ENCODE measurements at places on chromosomes 16 and 17.

DNA sequence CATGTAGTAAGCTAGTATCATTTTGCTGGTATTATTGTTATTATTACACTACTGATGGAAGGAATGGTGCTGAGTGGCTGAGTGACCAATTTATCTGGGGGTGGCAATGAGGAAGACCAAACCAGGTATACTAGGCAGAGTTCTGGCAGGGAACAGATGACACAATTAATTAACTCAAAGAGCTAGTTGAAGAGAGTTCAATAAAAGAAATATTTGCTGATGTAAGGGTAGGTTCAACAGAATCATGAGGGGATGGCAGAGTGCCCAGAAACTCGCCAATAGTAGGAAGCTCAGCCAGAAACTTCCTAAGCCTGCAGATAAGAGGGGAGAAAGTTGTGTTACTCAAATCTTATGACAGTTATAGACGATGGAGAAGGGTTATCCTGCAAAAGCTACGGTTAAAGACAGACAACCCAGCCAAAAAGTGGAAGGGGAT, 352.5 kb downstream of the KCNJ2 start:
- DNase-seq = peak; percentile 79

DNA sequence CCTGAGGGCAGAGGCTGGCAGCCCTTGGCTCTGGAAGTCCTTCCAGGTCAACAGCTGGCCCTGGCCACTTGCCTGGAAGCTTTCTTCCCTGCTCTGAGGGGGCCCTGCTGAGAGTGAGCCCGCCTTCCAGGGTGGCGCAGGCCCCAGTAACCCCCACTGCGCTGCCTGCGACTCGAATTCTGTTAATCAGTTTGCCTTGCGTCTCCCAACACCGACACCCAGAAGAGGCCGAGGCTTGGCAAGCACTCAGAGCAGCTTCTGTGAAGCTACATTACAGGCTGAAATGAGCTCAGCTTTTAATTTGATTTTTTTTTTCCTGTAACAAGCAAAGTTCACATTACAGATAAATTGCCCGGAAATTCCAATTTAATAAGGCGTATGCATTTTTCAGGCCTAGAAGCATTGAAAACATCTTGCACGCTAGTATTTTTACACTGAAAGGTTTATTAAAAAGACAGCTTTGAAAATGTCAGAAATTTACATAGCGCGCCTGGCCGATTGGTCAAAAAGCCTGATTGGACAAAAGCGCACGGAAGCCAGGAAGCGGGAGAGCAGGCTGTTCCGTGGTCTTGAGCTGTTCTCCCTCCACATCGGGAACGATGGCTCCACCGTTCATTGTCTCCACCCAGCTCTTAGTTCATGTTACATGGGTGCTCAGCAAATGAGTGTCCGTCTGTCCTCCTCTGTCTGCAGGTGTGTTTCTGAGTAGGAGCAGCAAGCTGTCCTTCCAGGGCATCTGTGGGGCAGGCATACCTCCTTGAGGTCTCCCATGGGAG, 65.5 kb upstream of the HSBP1 start:
- no peak for DNase-seq

- no peak for DNase-seq
These were observed 29.5 kb downstream of the SRL start for GRCh38 chr16:4212211-4212933.

GRCh38 chr17:65556014-65556909, 5.2 kb downstream of the AXIN2 start:
- DNase-seq = peak; percentile 79

GRCh38 chr17:77941004-77941403, 17.5 kb upstream of the TNRC6C start:
- no peak for DNase-seq

- DNase-seq = peak; percentile 49
These were observed 48.8 kb downstream of the DNAH3 start for GRCh38 chr16:21101631-21102420.

- DNase-seq = no peak
These were observed 388.1 kb downstream of the SHISA9 start for GRCh38 chr16:13289515-13289914.

- DNase-seq = peak; percentile 71
These were observed 439.8 kb downstream of the SOX9 start for GRCh38 chr17:72560303-72561247.

DNA sequence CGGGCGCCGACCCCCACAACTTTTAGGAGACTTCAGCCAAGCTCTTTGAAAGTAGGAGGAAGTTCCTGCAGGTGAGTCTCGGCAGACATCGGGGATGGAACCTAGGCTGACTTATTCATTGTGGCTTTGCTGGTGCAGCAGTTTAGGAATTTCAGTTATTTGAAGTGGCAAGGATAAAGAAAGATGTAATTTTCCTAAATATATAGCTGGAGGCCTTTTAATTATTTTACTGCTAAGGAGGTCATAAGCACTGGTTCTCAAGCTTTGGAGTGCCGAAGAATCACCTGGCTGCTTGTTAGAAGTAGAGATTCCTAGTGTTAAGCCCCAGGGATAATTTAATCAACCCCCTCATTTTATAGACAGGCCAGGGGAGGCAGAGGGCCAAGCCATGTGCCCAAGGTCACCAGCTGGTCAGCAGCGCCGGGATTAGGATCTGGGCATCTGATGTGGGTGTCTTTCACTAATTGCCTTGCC, 28.9 kb upstream of the BCAR1 start:
- DNase-seq = no peak

DNA sequence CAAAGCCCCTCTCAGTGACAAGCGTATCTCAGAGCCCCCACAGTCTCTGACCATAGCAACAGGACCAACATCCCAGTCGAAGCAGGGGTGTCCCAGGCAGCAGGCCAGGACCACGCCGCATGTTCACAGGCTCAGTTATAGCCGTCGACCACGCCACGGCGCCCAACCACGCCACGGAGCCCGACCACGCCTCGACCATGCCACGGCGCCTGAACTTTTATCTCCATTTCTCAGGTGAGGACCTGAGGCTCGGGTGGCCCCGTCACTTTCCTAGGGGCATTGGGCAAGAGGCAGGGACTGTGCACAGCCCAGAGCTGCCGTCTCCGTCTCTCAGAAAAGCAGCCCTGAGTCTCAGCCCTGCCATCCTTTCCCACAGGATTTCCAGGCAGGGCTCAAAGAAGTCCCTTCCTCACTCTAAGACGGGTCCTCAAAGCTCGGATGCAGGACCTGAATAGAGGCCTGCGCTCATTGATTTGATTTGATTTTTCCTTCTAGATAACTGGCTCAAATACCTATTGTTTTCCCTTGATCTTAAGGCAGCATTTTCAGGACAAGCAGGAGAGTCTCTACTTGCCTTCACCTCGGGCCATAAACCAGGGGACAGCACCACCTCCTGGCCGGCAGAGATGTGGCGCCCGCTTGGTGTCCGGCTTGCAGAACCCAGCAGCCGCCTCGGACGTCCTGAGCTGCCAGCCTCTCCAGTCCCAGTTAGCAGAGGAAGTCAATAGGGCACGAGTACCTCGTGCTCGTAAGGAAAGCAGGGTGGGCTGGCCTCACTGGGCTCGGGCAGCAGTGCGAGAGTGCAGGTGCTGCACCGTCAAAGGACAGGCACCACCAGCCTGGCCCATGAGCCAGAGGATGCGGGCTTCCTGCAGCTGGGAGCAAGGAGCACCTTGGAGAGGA, 38.8 kb downstream of the C16orf95 start:
- peak; percentile 92 for DNase-seq

- no peak for DNase-seq
These were observed 31.9 kb downstream of the CDK5R1 start for GRCh38 chr17:32518646-32519227.

DNA sequence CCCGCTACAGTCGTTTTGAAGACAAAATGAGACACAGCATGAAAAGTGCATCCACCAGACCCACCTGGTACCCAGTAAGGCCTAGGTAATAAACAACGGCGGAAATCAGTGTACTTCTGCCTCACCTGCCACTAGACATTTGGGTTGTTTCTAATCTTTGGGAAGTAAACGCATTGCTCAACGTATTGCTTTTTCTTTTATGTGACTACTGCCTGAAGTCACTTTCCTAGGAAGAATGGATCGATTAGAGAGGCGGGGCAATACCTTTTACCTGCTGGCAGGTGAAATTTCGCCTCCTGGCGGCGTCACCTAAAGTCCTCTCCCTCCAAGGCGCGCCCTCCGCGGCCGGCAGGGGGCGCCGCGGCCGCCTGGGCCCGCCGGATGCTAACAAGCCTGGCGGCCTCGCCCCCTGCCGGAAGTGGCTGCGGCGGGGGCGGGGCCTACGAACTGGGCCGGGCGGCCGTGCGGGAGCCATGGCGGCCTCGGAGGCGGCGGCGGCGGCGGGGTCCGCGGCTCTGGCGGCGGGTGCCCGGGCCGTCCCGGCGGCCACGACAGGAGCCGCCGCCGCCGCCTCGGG, at the start of gene ATMIN:
Gene ATMIN, plus strand, starts transcription at position 445 of the 577 bp plus-strand sequence. Its CDS starts 29 bp downstream, at position 474.
- peak; percentile 84 for DNase-seq

DNA sequence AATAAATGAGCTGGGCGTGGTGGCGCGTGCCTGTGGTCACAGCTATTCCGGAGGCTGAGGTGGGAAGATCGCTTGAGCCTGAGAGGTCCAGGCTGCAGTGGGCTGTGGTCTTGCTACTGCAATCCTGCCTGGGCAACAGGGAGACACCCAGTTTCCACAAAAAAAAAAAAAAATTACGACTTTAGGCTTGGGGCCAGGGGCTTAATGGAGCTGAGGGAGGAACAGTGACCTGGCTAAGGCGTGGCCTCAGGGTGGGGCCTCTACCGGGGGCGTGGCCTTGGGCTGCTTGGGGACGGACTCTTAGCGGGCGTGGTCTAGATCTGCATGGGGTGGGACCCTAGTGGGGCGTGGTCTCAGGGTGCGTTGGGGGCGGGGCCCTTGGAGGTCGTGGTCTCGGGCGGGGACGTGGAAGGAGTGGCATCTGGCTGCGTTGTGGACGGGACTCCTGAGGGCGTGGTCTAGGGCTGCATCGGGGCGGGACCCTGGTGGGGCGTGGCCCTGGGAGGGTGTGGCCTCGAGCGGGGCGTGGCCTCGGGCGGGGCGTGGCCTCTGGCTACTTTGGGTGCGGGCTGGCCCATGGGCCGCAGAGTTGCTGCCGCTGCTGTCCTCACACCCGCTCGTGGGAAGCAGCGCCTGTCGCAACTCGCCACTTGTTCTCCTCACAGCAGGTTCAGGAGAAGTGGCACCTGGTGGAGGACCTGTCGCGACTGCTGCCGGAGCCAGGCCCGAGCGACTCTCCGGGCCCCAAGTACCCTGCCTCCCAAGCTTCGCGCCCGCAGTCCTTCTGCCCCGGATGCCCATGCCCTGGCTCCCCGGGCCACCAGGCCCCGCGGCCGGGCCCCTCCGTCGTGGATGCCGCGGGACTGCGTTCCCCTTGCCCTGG, 5.8 kb upstream of the C17orf99 start:
- DNase-seq = peak; percentile 75

Data from choroid plexus epithelial cell (primary cell).